ENCODE measurements at places on chromosomes 12 and 14. TPM values are rescaled to one million over a fixed set of nuclear protein-coding genes. Genes with fewer than 3 reads are reported as not detected.

DNA sequence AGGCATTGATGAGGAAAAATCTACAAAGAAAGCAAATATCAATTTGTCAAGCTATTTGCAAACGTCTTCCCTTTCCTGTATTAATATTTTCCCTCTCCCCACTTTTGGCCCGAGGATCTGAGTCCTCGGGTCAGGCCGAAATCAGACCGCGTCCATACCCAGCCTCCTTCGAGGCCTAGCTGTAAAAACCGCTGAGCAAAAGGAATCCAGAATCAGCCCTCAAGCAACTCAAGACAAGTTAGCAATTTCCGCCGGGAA lies 353 bp upstream of the MAPK1IP1L start:
- no peak for DNase-seq

TAS2R46 gene
- total RNA-seq: 0.48 TPM

DNA sequence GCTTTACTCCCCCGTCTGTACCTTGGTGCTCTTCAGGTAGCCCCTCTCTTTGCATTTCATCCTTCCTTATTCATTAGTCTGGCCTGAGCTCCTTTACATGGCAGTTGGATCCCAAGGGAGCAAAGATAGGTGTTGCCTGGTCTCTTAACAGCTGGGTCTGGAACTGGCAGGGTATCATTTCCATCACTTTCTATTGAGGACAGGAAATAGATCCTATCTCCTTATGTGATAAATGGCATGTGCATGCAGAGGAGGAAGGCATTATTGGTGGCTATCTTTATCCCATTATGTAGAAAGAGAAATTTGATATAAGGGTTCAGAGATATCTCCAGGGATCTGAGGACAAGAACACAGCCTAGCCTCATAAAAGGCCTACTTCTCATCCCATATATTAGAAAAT lies 54.6 kb upstream of the OAS1 start:
- no peak for DNase-seq

DNA sequence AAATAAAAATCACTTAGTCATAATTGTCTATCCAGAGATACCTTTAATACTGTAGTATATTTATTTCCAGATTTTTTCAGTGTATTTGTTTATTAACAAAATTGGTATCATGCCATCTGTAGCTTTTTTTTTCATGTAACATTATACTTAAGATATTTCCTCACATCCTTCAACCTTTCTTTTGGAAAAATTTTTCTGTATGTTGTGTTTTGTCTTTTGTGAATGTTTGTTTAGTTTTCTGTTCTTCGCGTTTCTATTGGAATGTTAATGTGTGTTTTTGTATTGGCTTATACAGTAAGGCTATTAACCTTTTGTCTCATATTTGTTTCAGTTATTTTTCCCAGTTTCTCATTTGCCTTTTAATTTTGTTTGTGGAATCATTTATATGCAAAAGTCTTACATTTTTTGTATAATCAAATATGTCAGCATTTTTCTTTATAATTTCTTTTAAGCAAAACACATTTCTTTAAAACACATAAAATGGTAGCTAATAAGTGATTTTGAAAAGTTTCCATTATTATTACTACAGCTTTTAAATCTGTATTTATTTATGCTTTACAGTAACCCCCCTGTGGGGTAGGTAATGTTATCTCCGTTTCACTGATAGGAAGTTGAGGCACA lies 433.7 kb downstream of the RAD51B start:
- no peak for DNase-seq

- DNase-seq: no peak
These were observed 42.1 kb downstream of the CCDC85C start for GRCh38 chr14:99561864-99562263.

GRCh38 chr12:52250048-52250990 lies 17.3 kb downstream of the KRT7 start:
- no peak for DNase-seq

RPGRIP1 gene
- total RNA-seq: 0.65 TPM

DNA sequence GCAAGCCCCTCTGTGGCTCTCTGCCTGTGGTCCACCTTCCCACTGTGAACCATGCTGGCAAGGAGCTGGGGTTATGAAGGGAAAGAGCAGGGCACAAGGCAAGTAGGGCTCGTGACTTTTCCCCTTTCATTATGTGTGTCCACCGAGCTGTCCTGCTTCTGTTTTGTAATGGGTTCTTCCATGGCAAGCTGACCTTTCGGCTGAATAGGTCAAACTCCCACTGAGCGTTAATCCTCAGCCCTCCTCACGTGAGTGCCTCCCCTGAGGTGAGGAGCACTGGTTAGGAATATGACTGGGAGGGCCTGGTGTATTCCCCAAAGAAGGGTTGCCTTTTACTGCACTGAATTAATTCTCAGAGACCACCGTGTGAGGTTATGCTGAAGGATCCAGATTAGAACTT lies 424.3 kb downstream of the NPAS3 start:
- no peak for DNase-seq

DNA sequence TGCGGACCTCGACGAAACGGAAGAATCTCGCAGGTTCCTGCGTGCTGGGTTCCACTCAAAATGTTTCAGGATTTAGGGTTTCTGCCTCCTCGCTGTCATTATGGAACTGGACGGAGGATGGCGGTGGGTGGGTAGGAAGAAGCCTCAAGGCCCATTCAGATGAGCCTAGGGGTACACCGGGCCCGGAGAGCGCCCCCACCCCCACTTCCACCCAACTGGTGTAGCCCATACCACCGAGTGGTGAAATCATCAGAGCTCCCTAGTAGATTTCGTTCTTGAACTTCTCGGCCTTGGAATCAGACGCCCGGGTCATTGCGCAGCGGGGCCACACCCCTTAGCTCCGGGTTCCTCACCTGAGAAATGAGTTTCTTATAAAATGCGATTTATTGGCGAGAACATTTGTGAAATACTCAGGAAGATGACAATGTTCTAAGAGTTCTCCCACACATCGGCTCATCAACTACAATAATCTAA lies 13.3 kb upstream of the TBX3 start:
- DNase-seq: no peak

GRCh38 chr14:92696366-92696765 lies 52.1 kb downstream of the LGMN start:
- DNase-seq: no peak

- no peak for DNase-seq
These were observed 690 bp upstream of the RBP5 start for GRCh38 chr12:7129287-7129871.

DNA sequence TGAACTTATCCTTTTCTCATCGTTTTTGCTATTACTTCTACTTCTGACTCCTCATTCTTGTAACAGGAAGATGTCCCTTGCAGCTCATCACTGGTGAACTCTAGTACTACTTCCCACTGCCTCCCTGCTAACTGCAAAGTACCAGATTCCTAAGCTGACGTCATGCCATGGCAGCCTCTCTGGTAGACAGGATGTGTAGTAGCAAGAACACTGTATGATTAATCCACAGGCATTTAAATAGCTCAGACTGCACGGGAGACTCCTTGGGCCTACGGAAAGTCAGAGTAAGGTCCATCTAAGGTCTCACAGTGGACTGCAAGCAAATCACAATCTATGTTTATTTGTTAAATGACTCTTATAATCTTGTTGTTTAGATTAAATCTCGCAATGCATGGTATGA lies 43.5 kb downstream of the DNAI7 start:
- DNase-seq: no peak

GRCh38 chr12:94500831-94501567 lies 41.3 kb upstream of the CEP83 start:
- DNase-seq: no peak

GRCh38 chr14:58560208-58560607 lies 77.6 kb upstream of the DACT1 start:
- DNase-seq: no peak

DNA sequence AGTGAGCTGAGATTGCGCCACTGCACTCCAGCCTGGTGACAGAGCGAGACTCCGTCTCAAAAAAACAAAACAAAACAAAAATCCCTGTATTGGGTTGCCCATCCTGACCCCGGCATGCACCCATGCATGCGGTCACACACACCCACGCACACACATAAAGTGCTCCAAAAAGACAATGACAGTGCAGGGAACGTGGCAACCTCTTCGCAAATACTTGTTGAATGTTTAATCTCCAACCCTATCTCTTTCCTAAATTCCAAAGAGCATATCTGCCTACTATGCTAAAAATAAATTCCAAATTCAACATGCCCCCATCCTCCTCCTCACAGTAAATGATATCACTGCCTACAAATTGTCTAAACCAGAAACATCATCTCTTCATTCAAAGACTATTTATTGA lies 13.5 kb downstream of the SLC7A7 start:
- no peak for DNase-seq

GRCh38 chr14:96958057-96958456 lies 160.9 kb downstream of the VRK1 start:
- no peak for DNase-seq

DNA sequence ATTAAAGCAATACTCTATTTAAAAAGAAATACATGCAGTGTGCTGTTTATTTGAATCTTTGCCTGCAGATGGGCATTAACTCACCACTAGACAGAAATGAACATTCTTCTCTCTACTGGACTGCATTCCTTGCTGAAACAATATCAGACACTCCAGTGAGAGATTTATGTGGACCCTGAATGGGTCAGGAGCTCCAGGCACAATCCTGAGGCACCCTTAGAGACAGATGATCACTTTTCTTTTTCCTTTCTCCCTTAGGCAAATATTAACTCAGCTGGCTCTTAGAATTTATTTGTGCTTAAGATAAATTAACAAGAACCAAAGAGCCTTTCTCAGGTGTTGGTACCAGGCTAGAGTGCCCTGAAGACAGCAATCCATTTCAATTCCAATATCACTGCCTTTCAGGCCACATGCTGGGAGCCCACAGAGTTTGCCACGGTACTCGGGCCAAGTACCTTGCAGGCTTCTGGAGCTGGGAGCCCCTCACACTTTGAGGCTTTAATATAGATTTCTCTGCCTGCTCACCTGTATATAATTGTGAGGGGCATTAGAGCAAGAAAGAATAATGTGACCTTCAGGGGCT lies 173.0 kb downstream of the EMP1 start:
- no peak for DNase-seq

- DNase-seq: no peak
These were observed 336.1 kb downstream of the RPS29 start for GRCh38 chr14:49250109-49250508.

- DNase-seq: no peak
These were observed 904 bp upstream of the PAPOLA start for GRCh38 chr14:96501217-96501739.

- DNase-seq: no peak
These were observed 75.3 kb downstream of the PPP1R12A start for GRCh38 chr12:79859646-79860045.

GRCh38 chr14:58639198-58639565 lies 1.4 kb downstream of the DACT1 start:
- DNase-seq: no peak

MANSC4 gene
- not detected for total RNA-seq

GRCh38 chr14:93073358-93073707 lies 42.4 kb downstream of the ITPK1 start:
- no peak for DNase-seq

DNA sequence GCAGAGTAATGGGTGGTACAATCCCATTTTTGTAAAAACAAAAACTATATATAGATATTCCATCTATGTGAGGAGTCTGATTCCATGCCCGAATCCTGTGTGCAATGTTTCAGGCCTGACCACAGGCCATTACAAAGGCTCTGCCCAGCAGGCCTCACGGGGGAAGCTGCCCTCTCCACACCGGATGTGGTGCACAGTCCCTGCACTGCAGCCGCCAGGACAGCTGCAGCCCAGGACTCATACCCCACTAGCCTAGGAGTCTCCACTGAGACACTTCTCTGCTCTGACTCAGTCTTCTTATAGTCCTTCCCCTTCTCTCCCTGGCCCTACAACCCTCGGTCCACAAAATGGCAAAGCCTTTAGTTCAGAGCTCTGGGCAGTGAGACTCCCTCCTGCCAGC lies 190.4 kb downstream of the PPM1H start:
- DNase-seq: no peak

DNA sequence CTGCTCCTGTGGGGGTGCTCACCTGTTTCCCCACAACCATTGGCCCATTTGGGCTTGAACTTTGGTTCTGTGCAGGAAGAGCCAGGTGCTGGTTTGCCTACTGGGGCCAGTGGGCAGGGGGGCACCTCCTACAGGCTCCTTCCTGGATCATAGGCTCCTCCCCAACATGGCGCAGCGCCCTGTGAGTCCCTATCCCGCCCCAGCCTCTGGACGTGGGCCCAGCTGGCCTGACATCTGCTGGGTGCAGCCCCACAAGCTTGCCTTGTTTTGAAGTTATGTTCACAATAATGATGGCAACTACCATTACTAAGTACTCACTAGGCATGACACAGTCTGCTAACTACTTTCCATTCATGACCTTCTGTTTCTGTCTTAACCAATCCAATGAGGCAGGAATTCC lies 147.8 kb downstream of the RBM19 start:
- no peak for DNase-seq

C1R gene
- 6.9 TPM for total RNA-seq

- no peak for DNase-seq
These were observed 7.7 kb downstream of the DDN start for GRCh38 chr12:48991247-48992050.

DNA sequence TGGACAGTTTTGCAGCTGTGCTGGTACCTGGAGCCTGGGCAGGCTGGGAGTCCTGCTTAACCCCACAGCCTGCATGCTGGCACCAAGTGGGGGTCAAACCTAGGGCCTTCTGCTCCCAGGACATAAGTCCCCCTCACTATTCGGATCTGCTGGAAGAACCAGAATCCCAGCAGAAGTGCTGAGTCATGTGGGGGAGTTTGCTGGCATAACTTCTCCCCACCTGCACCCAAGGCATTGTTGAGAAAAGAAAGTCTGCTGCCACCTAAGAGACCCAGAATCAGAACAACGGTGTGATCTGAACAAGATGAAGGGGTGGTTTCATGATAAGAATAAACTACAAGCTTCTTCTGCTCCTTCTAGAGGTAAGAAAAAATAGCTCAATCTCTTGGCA lies 102.7 kb downstream of the RBM19 start:
- no peak for DNase-seq

NKX2-1 gene
- not detected for total RNA-seq

BICDL1 gene
- total RNA-seq: 26.9 TPM

DNA sequence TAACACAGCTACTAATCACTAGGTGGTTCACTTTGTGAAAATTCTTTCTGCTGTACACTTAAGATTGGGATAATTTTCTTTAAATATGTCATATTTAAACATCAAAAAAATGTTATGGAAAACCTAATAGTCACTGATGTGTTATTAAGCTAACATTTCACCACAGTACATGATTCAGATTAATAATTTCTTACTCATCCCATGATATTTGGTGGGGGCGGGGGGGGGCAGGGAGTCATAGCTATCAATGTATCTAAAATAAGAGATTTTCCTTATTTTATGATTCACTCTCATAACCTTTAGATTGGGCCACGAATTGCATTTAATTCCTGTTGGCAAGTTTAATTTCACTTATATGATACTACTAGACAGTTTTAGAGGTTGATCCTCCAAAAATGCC lies 88.8 kb downstream of the KCNH5 start:
- no peak for DNase-seq

ZFHX2 gene
- 27.0 TPM for total RNA-seq

GLS2 gene
- total RNA-seq: 16.9 TPM

DNA sequence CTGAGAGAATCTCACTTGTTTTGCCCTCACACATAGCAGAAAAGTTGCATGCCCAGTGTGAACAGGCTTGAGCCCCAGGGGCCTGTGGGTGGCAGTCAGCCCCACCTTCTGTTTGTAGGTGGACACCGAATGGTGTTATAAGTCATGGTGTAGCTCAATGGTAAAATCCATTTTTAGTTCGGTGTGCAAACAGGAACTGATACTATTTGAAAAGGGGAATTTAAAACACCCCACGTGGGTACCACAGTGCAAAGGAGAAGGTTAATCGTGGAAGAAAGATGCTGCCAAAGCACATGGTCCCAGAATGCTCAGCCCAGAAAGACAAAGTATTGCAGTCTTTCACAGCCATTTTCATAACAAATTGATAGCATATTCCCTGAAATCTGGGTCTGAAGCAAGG lies 71.8 kb upstream of the GZMB start:
- DNase-seq: no peak

All from H1 (cell line).